ENCODE measurements at places on chromosomes 2 and 18. TPM values are rescaled to one million over a fixed set of nuclear protein-coding genes. Genes with fewer than 3 reads are reported as not detected.

The TWIST2 gene
- total RNA-seq: 9.3 TPM

The RSAD2 gene
- total RNA-seq: 4.2 TPM

The RNF144A gene
- 16.2 TPM for total RNA-seq

The LBX2 gene
- total RNA-seq: 0.59 TPM

The ABCB11 gene
- total RNA-seq: 0.10 TPM

The HPCAL1 gene
- total RNA-seq: 45.5 TPM

DNA sequence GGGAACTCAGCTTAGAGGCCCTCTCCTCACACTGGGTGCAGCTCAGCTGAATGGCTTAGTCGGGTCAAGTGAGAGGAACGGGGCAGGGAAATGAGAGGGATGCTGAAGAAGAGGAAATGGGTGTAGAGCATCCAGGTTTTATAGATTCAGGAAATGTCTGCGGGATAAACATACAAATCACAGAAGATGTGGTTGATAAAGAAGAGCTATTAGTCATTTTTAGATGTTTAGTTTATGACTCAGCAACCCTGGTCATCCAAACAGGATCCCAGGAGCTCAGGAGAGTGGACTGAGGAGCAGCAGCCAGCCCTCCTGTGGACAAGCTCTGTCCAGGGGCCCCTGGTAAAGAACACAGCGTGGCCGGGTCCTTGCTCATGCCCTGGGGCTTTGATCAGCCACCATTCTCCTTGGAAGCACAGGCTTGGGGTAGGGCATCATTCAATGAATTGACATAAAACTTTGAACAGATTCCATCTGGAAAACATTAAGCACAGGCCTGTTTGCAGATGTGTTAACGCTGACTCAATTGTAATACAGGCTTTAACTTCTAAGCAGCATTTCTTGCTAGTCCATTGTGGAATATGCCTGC is 83.0 kb downstream of the NPAS2 start:
- no peak overlapping the region for H3K27ac ChIP-seq
- H3K4me3 ChIP-seq: no peak overlapping the region
- H3K36me3 ChIP-seq: no peaks in the 10 kb centered on the region
- DNase-seq: no peak

- no peaks in the 10 kb centered on the region for H3K36me3 ChIP-seq
- DNase-seq: peak; percentile 1
- no peak overlapping the region for H3K4me3 ChIP-seq
- peaks cover 51% of the 10 kb centered on the region for H3K4me1 ChIP-seq
- H3K27ac ChIP-seq: peak overlapping the region; percentile 39
These were observed 54.5 kb downstream of the HS1BP3 start for GRCh38 chr2:20596193-20596972.

GRCh38 chr18:9741793-9742523 is 33.9 kb downstream of the RAB31 start:
- H3K27me3 ChIP-seq: no peaks in the 10 kb centered on the region
- no peaks in the 10 kb centered on the region for H3K36me3 ChIP-seq
- H3K4me1 ChIP-seq: peaks cover 3% of the 10 kb centered on the region
- no peak overlapping the region for H3K27ac ChIP-seq
- H3K4me3 ChIP-seq: no peak overlapping the region

DNA sequence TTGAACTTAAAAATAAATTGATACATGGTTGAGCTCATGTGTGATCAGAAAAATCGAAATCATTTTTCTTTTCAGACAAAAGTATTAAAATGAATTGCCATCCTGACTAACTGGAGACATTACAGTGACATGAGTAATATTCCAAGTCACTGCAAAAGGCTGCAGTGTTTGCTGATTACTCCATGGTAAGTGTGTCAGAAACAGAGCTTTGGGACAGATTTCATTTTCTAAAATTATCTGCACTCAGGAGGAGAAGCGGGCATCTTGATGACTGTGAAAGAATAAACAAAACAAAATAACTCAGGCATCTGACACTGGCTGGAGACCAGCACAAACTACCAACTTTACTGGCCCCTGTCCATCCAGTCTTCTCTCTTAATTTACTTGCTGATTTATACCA is 312.3 kb upstream of the PIK3C3 start:
- no peak overlapping the region for H3K4me3 ChIP-seq
- DNase-seq: no peak
- no peaks in the 10 kb centered on the region for H3K27me3 ChIP-seq

DNA sequence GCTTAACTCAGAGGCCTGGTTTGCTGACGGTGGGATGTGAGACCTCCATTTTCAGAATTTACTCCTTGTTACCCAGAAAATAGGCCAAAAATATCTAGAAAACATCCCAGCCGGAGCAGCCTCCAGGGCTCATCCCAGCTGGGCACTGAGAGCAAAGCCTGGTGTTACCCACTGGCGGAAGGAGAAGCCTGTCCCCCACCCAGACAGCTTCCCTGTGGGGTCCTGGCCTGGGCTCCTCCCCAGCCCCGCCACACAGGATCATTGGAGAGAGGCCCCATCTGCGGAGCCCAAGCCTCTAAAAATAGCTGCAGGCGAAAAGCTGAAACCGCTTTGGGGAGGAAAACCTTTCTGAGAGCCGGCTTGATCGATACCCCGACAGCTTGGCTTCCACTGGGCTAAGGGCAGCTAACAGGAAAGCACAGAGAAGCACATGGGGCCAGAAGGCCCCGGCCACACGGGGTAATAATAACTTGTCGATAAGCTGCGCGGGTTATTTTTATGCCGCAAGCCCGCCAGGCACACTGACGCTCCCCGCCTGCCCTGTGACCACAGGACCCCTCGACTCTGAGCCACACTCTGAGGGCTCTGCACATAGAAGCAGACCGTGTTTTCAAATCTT is 26.9 kb upstream of the FAHD2A start:
- H3K36me3 ChIP-seq: no peaks in the 10 kb centered on the region
- H3K4me3 ChIP-seq: no peak overlapping the region
- H3K27ac ChIP-seq: no peak overlapping the region
- DNase-seq: no peak
- H3K27me3 ChIP-seq: no peaks in the 10 kb centered on the region

- H3K27ac ChIP-seq: no peak overlapping the region
- no peaks in the 10 kb centered on the region for H3K36me3 ChIP-seq
- no peak for DNase-seq
- H3K27me3 ChIP-seq: no peaks in the 10 kb centered on the region
- no peak overlapping the region for H3K4me3 ChIP-seq
- H3K4me1 ChIP-seq: no peaks in the 10 kb centered on the region
These were observed 110.9 kb downstream of the PTRHD1 start for GRCh38 chr2:24682304-24682703.

DNA sequence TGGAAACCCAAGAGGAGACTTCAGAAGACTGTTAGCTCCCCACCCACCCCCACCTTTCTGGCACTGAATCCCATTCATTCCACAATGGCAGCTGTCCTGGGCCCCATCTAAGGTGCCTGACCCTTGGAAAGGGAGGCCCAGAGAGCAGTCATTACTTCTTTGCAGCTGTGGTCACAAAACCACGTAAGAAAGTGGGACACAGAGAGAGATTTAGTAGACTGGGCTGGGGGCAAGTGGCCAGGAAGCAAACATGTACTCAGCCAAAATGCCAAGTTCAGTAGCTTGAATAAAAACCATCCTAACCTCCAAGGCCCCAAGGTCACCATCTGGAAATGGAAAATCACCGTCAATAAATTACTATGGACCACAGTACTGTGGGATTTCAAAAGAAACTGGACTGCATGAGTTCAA is 381.4 kb downstream of the TNS1 start:
- peaks cover 14% of the 10 kb centered on the region for H3K4me1 ChIP-seq
- no peaks in the 10 kb centered on the region for H3K27me3 ChIP-seq
- no peak overlapping the region for H3K4me3 ChIP-seq
- no peak for DNase-seq
- H3K36me3 ChIP-seq: no peaks in the 10 kb centered on the region

- H3K27me3 ChIP-seq: peaks cover 4% of the 10 kb centered on the region
- no peak for DNase-seq
- H3K4me3 ChIP-seq: no peak overlapping the region
- no peaks in the 10 kb centered on the region for H3K36me3 ChIP-seq
- H3K4me1 ChIP-seq: no peaks in the 10 kb centered on the region
These were observed 206.8 kb downstream of the CLIP4 start for GRCh38 chr2:29322011-29322410.

DNA sequence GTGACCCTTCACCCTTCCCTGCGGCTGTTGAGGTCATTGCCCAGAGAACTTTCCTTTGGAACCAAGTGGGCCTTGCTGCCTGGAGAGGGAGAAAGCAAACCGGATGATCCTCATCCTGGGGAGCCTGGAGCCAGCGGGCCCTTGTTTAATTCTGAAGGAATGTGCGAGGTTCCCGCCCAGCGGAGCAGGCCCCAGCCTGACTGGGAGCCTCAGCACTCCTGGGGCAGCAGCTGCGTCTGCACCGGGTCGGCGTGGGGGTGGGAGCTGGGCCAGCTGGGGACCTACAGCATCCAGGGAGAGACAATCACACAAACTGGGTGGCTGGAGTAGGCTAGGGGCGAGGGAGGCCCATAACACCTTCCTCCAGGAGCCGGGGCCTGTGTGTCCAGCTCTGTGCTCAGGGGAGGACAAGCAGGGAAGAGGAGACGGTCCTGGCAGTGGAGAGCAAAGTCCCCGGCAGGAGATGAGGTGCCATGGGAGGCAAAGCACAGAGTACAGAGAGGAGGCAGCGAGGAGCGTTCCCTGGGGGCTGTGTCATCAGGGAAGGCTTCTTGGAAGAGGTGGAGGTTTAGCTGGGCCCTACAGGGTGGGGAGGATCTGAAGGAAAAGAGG is 61.9 kb upstream of the HAAO start:
- peak overlapping the region; percentile 61 for H3K27ac ChIP-seq
- no peak overlapping the region for H3K4me3 ChIP-seq
- no peaks in the 10 kb centered on the region for H3K27me3 ChIP-seq

GRCh38 chr2:3492951-3493614 is 26.2 kb downstream of the ADI1 start:
- H3K36me3 ChIP-seq: no peaks in the 10 kb centered on the region
- H3K4me1 ChIP-seq: peaks cover 2% of the 10 kb centered on the region
- DNase-seq: peak; percentile 65

DNA sequence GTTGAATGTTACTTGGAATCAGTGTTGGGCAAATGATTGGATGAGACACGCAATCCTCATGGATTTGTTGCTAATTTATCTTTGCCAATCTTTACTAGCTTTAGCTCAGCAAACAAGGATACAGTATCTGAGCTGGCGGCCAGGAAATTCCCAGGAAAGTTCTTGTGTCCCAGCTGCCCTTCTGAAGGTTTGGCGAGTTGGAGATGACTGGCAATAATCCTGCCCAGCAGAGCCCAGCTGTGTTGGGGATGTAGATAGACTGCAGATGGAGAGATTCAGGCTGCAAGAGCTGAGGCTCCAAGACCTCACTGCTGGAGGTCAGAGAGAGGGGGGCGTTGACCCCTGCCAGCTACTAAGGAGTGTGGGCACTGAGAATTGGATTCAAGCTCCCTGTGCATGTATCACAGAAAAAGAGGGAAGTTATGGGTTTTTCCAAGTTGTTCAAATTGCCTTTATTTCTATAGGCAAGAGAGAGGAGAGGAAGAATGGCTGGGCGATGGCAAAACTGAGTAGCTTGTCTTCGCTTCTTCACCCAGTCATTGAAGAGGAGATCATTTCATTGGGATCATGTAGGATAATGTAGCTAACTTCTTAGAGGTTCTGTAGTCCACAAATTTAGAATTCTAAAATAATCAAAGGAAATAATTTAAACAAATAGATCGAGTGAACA is 506.8 kb upstream of the LRATD1 start:
- H3K4me3 ChIP-seq: no peak overlapping the region
- no peak for DNase-seq
- no peaks in the 10 kb centered on the region for H3K36me3 ChIP-seq
- H3K27ac ChIP-seq: no peak overlapping the region
- H3K4me1 ChIP-seq: no peaks in the 10 kb centered on the region
- H3K27me3 ChIP-seq: no peaks in the 10 kb centered on the region

- no peaks in the 10 kb centered on the region for H3K36me3 ChIP-seq
- H3K4me3 ChIP-seq: no peak overlapping the region
- H3K27ac ChIP-seq: no peak overlapping the region
- H3K4me1 ChIP-seq: no peaks in the 10 kb centered on the region
- no peaks in the 10 kb centered on the region for H3K27me3 ChIP-seq
- DNase-seq: no peak
These were observed 43.1 kb downstream of the ZC3H6 start for GRCh38 chr2:112318515-112318914.

- no peak for DNase-seq
- H3K4me3 ChIP-seq: no peak overlapping the region
- H3K36me3 ChIP-seq: no peaks in the 10 kb centered on the region
- H3K4me1 ChIP-seq: no peaks in the 10 kb centered on the region
- no peaks in the 10 kb centered on the region for H3K27me3 ChIP-seq
These were observed 105.4 kb upstream of the CNGA3 start for GRCh38 chr2:98240786-98241398.

GRCh38 chr18:29512761-29513160 is 1335.8 kb upstream of the CDH2 start:
- H3K27me3 ChIP-seq: no peaks in the 10 kb centered on the region
- H3K27ac ChIP-seq: no peak overlapping the region
- no peak overlapping the region for H3K4me3 ChIP-seq

- no peaks in the 10 kb centered on the region for H3K36me3 ChIP-seq
These were observed 26.6 kb upstream of the NOTO start for GRCh38 chr2:73175663-73176204.

GRCh38 chr2:156399224-156399949 is 36.8 kb upstream of the GPD2 start:
- peak overlapping the region; percentile 90 for H3K27ac ChIP-seq
- no peak for DNase-seq
- H3K4me1 ChIP-seq: peaks cover 7% of the 10 kb centered on the region
- peak overlapping the region; percentile 66 for H3K4me3 ChIP-seq
- H3K27me3 ChIP-seq: no peaks in the 10 kb centered on the region

DNA sequence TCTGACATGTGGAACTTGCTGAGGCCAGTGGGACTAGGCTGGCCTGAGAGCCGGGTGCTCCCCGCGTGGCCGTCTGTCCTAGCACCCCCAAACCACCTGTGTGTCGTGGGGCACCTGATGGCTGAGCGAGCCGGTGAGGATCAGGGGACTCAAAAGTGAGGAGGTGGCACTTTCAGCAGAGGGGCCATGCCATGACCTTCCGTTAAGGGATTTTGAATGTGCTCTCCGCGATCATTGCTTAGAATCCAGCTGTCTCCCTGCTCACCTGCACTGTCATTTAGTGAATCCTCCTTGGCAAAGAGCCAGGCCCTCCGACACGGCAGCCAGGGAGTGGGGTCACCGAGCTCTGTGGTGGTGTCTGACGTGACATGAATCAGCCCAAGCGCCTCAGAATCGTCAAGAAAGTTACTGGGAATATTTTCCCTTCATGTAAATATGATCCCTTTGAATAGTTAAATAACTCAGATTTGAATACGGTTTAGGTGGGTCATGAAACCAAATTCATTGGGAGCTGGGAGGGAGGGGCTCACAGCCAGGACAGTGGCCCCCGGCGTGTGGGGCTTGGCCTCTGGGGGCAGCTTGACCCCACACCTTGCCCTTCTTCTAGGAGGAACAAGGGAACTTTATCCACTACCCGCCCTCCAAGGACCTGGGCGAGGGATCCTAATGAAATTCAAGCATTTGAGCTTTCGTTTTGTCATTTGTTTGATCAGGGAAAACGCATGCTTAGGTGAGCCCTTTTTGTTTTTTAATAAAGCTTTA is 9.5 kb downstream of the NFATC1 start:
- DNase-seq: no peak
- peaks cover 50% of the 10 kb centered on the region for H3K4me1 ChIP-seq
- no peaks in the 10 kb centered on the region for H3K36me3 ChIP-seq
- peak overlapping the region; percentile 40 for H3K4me3 ChIP-seq

Measured in gastrocnemius medialis (tissue), 4 donors.